ENCODE measurements at places on chromosomes 2 and 18. TPM values are rescaled to one million over a fixed set of nuclear protein-coding genes. Genes with fewer than 3 reads are reported as not detected.

The ARHGAP15 gene
- 26.2 TPM for total RNA-seq

The KIF5C gene
- total RNA-seq = 2.3 TPM

The HOXD12 gene
- not detected for total RNA-seq

The REG1B gene
- total RNA-seq = 4.9 TPM

The CCDC74B gene
- total RNA-seq = 1.3 TPM

The LRRTM1 gene
- 0.39 TPM for total RNA-seq

The RNF125 gene
- 4.0 TPM for total RNA-seq

DNA sequence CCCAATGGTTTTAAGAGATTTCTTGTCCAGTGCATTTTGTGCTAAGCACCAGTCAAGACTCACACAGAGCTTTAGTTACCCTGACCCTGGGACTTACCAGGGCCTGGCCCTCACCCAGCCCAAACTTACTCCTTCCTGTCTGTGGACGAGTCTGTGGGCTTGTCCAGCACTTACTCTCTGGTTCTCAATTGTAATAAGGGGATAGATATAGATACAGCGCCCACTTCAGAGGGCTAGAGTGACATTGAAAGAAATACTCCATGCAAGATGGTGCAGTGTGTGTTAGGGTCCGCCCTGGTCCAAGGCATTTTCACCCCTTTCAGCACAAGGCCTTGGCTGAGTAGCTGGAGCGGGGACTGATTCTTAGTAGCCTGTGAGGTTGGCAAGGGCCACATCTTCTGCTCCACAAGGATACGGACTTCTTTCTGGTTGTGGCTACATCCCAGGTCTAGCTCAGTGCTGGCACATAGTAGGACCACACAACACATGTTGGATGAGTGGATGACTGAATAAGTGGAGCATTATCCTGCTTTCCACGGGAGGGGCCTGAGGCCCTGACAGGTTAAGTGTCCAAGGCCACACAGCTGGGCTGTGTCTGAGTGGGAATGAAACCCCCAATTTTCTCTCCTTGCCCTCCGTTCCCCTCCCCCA lies 3.8 kb upstream of the ARID5A start:
- peaks cover 6% of the 10 kb centered on the region for H3K4me1 ChIP-seq
- no peak overlapping the region for H3K4me3 ChIP-seq
- H3K36me3 ChIP-seq = no peaks in the 10 kb centered on the region

- H3K4me1 ChIP-seq = no peaks in the 10 kb centered on the region
- no peaks in the 10 kb centered on the region for H3K27me3 ChIP-seq
- peak; percentile 63 for DNase-seq
- no peak overlapping the region for H3K4me3 ChIP-seq
- no peaks in the 10 kb centered on the region for H3K36me3 ChIP-seq
Observed at GRCh38 chr2:235614176-235614860, 120.5 kb downstream of the AGAP1 start.

DNA sequence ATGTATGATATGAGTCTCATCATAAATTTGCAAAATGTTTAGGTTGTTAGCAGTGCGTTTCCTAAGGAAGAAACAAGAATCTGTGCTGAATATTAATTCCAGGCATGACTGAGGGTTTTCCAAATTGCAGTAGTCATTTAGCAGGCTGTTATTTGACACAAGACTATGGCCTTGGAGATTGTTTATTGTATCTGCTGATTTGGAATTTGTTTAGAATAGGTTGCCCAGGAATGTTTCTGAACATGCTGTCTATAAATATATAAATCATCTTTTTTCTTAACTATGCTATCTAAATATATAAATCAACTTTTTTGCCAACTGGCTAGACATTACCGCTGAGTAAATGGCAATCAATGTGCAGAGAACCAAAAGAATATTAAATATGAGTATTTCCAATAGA lies 90.9 kb downstream of the DOK6 start:
- H3K27me3 ChIP-seq = no peaks in the 10 kb centered on the region
- no peak overlapping the region for H3K4me3 ChIP-seq
- H3K4me1 ChIP-seq = no peaks in the 10 kb centered on the region
- H3K27ac ChIP-seq = no peak overlapping the region
- H3K36me3 ChIP-seq = no peaks in the 10 kb centered on the region

- H3K27me3 ChIP-seq = no peaks in the 10 kb centered on the region
- no peak overlapping the region for H3K27ac ChIP-seq
- DNase-seq = no peak
- H3K4me1 ChIP-seq = no peaks in the 10 kb centered on the region
- no peaks in the 10 kb centered on the region for H3K36me3 ChIP-seq
- H3K4me3 ChIP-seq = no peak overlapping the region
Observed at GRCh38 chr2:233064530-233065199, 4.5 kb downstream of the INPP5D start.

GRCh38 chr18:65527879-65528633 lies 222.8 kb upstream of the CDH7 start:
- no peaks in the 10 kb centered on the region for H3K4me1 ChIP-seq
- no peaks in the 10 kb centered on the region for H3K36me3 ChIP-seq
- no peaks in the 10 kb centered on the region for H3K27me3 ChIP-seq
- no peak for DNase-seq
- H3K4me3 ChIP-seq = no peak overlapping the region

DNA sequence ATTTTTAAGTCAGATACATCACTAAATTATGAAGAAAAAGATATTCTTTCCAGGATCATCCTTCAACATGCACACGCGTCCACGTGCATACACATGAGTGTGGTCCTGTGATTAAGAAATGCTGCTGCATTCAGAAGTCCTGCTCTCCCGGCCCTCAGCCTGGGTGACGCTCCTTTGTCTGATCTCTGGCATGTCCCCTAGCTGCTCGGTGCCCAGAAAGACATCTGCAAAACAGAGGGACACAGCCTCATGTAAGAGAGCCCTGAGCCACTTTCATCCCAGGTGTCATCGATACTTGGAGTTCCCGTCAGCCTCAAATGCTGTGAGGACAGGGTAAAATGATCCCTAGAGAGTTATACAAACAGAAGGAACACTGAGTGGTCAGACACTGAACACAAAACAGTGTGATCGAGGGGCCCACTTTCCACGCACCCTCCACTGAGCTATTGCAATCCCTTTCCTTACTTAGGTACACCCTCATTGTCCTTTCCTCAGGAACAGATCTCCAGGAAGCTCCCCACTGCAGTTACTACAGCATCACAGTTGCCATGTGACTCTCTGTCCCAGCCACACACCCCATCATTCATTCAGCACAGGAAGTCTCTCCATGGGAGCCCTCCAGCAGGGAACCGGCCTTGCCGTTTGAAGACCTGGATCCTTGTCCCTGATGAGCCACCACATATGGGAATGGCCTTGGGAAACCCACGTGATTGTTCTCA lies 32.1 kb downstream of the CRACDL start:
- no peak overlapping the region for H3K27ac ChIP-seq
- DNase-seq = no peak
- no peaks in the 10 kb centered on the region for H3K36me3 ChIP-seq
- no peaks in the 10 kb centered on the region for H3K27me3 ChIP-seq
- H3K4me1 ChIP-seq = no peaks in the 10 kb centered on the region
- no peak overlapping the region for H3K4me3 ChIP-seq

DNA sequence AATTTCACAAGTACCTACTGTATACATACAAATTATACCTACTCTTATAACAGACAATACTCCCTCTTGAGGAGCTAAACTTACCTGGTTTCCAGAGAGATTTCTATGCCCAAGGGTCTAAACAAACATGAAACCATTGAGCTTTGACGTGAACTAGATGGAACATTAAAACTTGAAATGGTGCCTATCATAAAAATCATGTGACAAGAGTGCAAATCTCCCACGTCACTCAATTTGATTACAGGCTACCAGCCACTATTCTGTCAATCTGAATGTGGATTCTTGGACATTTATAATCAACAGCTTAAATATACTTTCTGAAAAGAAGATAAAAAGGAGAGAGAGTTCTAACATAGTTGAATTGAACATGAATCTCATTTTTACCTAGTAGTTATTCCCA lies 297.1 kb upstream of the SESTD1 start:
- no peaks in the 10 kb centered on the region for H3K36me3 ChIP-seq
- no peak overlapping the region for H3K27ac ChIP-seq
- H3K4me1 ChIP-seq = no peaks in the 10 kb centered on the region

- H3K4me1 ChIP-seq = no peaks in the 10 kb centered on the region
- no peaks in the 10 kb centered on the region for H3K27me3 ChIP-seq
- DNase-seq = no peak
Observed at GRCh38 chr2:231170055-231170454, 28.4 kb upstream of the ARMC9 start.

- no peaks in the 10 kb centered on the region for H3K27me3 ChIP-seq
- no peaks in the 10 kb centered on the region for H3K4me1 ChIP-seq
- no peaks in the 10 kb centered on the region for H3K36me3 ChIP-seq
- DNase-seq = no peak
Observed at GRCh38 chr18:53142005-53142404, 802.0 kb downstream of the DCC start.

DNA sequence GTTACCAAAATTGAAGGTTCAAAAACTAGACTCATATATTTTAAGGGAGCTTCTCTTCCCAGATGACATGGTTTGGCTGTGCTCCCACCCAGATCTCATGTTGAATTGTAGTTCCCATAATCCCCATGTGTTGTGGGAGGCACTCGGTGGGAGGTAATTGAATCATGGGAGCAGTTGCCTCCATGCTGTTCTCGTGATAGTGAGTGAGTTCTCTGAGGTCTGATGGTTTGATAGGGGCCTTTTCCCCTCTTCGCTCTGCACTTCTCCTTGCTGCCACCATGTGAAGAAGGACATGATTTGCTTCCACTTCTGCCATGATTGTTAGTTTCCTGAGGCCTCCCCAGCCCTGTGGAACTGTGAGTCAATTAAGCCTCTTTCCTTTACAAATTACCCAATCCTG lies 140.1 kb downstream of the MAIP1 start:
- H3K4me3 ChIP-seq = no peak overlapping the region
- no peaks in the 10 kb centered on the region for H3K36me3 ChIP-seq
- H3K4me1 ChIP-seq = no peaks in the 10 kb centered on the region
- no peak overlapping the region for H3K27ac ChIP-seq
- no peaks in the 10 kb centered on the region for H3K27me3 ChIP-seq

GRCh38 chr18:78390348-78390951 lies 589.2 kb upstream of the SALL3 start:
- no peaks in the 10 kb centered on the region for H3K27me3 ChIP-seq
- no peaks in the 10 kb centered on the region for H3K36me3 ChIP-seq
- DNase-seq = no peak
- H3K4me3 ChIP-seq = no peak overlapping the region
- no peaks in the 10 kb centered on the region for H3K4me1 ChIP-seq
- H3K27ac ChIP-seq = no peak overlapping the region

- H3K36me3 ChIP-seq = no peaks in the 10 kb centered on the region
- H3K4me1 ChIP-seq = no peaks in the 10 kb centered on the region
- DNase-seq = no peak
- H3K27me3 ChIP-seq = no peaks in the 10 kb centered on the region
Observed at GRCh38 chr2:120287183-120288015, 34.7 kb downstream of the RALB start.

DNA sequence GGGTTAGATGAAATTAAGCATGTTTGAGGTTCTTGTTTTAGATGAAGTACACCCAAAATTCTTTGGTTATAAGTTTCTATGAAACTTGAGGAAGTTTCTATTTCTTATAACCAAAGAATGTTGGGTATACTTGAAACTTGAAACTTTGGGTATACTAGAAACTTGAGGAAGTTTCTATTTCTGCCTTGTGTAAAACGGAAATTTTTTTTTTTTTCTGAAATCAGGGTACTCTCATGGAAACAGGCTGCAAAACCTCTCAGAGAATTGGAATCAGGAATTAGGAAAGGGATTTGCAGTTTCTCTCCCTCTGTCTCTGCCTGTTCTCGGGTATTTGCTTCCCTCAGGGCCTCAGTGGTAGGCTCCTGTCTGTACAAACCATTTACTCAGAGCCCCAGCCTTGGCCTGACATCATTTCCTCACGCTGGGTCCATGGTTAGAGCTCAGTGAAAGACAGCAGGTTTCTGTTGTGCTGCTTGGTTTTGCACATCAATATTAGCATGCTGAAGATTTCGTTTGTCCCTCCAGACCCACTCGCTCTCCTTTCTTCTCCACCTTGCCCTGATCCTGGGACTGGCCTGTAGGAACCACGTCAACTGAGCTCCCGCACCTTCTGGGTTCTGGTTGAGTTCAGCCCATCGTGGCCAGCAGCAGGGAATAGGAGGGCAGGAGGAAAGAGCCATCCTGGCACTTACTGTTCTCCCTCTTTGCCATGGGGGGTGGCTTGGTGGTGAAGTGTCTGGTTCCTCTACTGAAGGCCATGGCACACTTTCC lies 106.4 kb downstream of the POLR1A start:
- H3K4me1 ChIP-seq = no peaks in the 10 kb centered on the region
- H3K4me3 ChIP-seq = no peak overlapping the region
- peak; percentile 55 for DNase-seq
- H3K27ac ChIP-seq = peak overlapping the region; percentile 93
- H3K36me3 ChIP-seq = no peaks in the 10 kb centered on the region

GRCh38 chr2:209936106-209936666 lies 66.3 kb upstream of the RPE start:
- no peaks in the 10 kb centered on the region for H3K4me1 ChIP-seq
- no peak overlapping the region for H3K4me3 ChIP-seq
- no peaks in the 10 kb centered on the region for H3K27me3 ChIP-seq
- H3K36me3 ChIP-seq = no peaks in the 10 kb centered on the region

- H3K4me1 ChIP-seq = no peaks in the 10 kb centered on the region
- DNase-seq = peak; percentile 22
- H3K27ac ChIP-seq = no peak overlapping the region
- no peaks in the 10 kb centered on the region for H3K27me3 ChIP-seq
- H3K36me3 ChIP-seq = no peaks in the 10 kb centered on the region
- no peak overlapping the region for H3K4me3 ChIP-seq
Observed at GRCh38 chr2:29001806-29002205, 20.7 kb downstream of the TOGARAM2 start.

DNA sequence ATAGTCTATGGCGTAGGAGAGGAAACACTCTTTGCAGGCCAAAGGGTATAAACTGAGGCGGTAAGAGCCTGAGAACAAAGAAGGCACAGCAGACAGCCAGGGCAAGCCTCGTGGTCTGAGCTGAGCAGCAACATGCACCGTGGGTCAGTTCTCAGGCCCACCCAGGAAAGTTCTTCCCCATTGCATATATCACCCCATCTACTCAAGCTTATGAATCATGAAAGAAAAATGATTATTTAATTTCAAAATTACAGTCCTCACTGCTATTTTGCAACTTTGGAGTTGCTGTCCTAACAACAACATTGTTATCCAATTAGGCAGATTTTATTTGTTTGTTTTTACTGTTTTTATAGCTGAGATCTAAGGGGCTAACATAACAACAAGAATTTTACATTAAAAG lies 54.7 kb upstream of the RIOK3 start:
- no peaks in the 10 kb centered on the region for H3K27me3 ChIP-seq
- H3K4me1 ChIP-seq = no peaks in the 10 kb centered on the region
- H3K27ac ChIP-seq = no peak overlapping the region
- peaks cover 2% of the 10 kb centered on the region for H3K36me3 ChIP-seq

GRCh38 chr2:68992341-68992740 lies 17.9 kb downstream of the GKN1 start:
- H3K4me3 ChIP-seq = no peak overlapping the region
- H3K36me3 ChIP-seq = no peaks in the 10 kb centered on the region
- H3K4me1 ChIP-seq = no peaks in the 10 kb centered on the region
- no peak for DNase-seq

- no peaks in the 10 kb centered on the region for H3K27me3 ChIP-seq
- DNase-seq = peak; percentile 7
- no peak overlapping the region for H3K4me3 ChIP-seq
Observed at GRCh38 chr2:128420131-128420530, 101.5 kb upstream of the HS6ST1 start.

Data from aorta (tissue), 5 donors.